NCI-H2081 (cell line): ENCODE measurements at places on chromosomes 3 and 15.

- no peak for DNase-seq
These were observed 492.6 kb downstream of the TUSC7 start for GRCh38 chr3:117201901-117202774.

GRCh38 chr3:37800022-37800551 lies 61.6 kb upstream of the CTDSPL start:
- DNase-seq: no peak

- no peak for DNase-seq
These were observed 43.1 kb downstream of the SCAP start for GRCh38 chr3:47432673-47433072.

GRCh38 chr3:102132370-102132769 lies 283.1 kb downstream of the NFKBIZ start:
- no peak for DNase-seq

- no peak for DNase-seq
These were observed 191.5 kb upstream of the EPHA6 start for GRCh38 chr3:96622878-96623277.

GRCh38 chr3:134904241-134904771 lies 109.2 kb downstream of the EPHB1 start:
- DNase-seq: no peak

DNA sequence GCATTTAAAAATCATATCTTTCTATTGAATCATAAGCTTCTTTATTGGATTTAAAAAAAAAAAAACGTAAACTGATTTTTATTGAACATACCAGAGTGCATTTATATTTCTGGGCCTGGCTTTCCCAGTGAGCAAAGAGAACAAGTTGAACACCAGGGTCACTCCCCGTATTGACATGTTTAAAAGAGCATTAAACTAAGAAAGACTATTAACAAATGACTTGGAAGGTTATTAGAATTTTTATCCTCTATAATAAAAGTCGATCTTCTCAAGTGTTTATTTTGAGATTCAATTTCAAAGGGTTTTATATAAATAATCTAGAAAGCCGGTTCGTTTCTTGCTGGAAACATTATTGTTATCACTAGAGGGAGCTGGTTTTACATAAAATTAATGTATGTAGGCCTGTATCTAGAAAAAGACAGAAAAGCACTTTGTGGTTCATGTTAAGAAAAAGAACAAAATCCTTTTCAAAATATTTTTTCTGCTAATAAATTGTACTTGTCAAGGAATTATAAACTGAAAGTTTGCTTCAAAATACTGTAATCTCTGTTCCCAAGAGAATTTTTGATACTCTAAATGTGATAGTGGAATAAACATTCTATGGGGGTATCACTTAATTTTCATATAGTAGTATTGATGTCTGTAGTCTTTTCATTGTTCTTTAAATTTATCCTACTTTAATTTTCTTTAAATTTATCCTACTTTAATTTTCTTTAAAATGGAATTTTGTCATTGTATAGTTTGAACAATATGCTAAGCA lies 321.8 kb upstream of the MME start:
- peak; percentile 52 for DNase-seq

DNA sequence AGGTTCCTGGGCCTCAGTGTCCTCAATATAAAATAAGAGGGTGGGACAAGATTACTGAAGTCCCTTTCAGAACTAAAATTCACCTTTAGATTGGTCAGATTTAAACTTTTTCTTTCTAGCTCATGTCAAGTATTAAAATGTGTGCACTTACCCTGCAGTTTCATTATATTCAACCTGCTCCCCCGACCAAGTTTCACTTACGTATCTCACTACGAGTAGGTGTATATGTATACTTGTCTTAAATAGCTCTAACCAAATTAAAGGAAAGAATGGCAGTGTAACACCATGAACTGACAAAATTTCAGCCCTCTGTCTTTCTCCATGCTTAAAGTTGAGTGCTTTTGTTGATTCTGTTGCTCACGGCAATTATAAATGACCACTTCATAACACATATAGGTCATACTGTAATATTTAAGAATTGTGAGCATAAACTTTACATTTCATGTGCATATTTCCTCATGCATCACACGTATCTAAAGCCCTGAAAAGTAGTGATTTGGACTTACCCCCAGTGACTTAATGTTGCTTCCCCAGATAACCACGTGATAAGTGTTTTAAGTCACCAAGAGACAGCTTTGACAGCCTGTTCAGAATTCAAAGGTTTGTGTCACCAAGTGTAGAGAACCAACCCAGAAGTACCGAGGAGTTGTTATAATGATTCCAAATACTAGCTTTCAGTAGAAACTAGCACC lies 70.0 kb downstream of the PGPEP1L start:
- DNase-seq: no peak

DNA sequence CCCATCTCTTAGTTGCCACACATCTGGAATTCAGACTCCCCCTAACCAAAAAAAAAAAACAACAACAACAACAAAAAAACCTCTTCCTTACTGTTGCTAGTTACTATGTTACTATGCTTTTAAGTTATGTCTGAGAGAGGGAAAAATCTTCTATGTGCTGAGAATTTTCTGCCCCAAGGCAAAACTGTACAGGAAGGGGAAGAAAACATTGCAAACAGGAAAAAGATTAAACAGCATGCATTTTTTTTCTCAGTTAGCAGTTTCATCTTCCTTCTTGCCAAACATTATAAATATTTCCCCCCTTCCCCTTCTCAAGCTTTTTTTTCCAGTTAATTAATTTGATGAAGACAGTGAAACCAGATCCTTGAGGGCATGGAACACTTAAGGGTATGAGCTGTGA lies 1.1 kb upstream of the CD200R1 start:
- DNase-seq: no peak

GRCh38 chr15:68629519-68630210 lies 50.9 kb downstream of the CORO2B start:
- DNase-seq: peak; percentile 53

DNA sequence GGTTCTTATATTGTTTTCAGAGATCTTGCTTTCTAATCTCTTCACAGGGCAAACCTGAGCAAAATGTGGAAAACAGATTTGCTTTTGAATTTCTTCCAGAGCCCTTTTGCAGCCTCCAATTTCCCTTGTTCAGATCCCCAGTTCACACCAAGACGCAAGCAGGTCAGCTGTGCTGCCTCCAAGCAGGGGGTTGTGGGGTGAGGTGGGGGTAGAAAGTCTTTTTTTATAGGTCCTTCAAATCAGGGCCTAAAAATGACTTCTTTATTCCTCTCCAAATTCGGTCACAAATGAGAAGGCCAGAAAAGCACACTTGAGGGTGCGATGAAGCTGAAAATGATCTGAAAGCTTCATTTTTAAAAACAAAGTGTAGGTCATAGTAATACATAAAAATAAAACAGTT lies 26.3 kb upstream of the AVEN start:
- DNase-seq: no peak

GRCh38 chr3:172561897-172562640 lies 38.8 kb upstream of the TNFSF10 start:
- no peak for DNase-seq
